ENCODE measurements at places on chromosomes 3 and 15.

DNA sequence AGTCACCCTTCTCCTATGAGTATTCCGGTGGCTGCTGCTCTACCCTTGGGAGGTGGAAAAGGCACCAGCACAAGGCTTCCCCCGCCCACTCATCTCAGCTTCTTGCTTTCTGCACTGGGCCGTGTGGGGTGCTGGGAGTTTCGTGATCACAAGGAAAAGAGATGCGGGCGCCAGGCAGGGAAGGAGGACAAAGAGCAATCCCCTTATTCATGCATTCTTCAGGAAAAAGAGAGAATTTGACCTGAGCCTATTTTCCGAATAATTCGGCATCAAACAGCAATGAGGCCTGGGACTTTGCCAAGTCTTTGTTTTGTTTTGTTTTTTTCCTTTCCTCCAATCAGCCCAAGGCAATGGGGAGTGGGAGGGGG is 102.2 kb upstream of the LPP start:
- no peak for DNase-seq

DNA sequence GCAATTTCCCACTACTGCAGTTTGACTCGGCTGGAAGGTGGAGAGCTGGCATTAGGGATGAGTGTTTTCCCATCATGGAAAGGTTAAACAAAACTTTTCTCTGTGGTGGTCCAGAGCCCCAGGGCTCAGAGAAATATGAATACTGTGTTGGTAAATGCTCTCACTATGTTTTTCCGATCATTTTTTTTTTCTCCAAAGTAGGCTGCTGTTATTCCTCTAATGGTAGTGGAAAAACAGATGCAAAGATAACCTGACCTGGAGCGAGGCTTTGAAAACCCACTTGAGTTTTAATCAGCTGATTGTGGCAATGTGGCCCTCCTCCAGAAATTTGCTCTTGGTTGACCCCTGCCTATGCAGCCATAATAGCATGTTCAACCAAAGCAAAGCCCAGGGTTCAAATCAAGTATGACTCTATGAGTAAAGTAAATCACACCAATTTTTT is 320.8 kb upstream of the CTNNB1 start:
- no peak for DNase-seq

DNA sequence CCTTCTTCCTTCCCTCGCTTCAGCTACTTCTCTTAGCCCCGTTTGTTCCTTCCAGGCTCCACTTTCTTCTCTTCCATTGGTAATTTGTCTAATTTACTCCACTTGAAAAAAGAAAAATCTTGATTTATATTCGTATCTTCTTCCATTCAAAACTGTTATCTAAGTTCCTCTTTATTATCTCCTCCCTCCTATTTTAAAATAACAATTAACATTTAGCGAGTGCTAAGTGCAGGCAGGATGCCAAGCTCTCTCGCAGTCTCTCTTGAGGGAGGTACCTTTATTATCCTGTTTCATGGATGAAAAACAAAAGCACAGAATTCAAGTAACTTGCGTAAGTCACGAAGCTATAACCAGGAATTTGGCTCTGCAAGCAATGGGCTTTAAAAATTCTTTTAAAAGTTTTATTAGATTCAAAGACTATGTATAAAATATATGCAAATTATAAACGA is 418.9 kb upstream of the NAALADL2 start:
- no peak for DNase-seq

GRCh38 chr3:132898141-132898540 is 140.1 kb upstream of the TMEM108 start:
- no peak for DNase-seq

DNA sequence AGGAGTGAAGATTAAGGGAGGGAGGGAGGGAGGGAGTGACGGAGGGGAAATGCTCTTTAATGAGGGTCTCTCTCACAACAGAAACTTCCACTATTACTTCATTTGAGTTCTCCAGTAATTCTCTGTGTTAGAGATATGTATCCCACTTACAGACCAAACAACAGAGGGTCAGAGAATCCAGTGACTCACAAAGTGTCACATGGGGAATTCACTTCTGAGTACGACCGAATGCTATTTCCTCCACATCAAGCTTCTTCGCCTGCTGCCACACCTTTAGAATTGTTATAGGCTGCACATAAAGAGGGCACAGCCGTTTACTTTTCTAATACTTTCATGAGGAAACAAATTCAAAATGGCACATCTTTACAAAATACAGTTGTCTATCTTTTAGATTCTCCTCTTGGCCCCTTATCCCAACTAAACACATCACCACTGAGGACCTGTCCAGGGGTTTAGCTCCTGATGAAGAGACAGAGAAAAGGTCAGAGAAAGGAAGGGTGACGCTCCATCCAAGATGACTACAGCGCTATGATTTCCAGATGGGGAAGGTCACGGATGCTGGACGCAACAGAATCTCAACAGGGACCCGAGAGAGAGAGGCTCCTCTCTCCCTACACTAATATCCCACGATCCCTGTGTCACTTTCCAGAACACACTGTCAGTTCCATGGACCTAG is 119.0 kb downstream of the XXYLT1 start:
- DNase-seq, result no peak

DNA sequence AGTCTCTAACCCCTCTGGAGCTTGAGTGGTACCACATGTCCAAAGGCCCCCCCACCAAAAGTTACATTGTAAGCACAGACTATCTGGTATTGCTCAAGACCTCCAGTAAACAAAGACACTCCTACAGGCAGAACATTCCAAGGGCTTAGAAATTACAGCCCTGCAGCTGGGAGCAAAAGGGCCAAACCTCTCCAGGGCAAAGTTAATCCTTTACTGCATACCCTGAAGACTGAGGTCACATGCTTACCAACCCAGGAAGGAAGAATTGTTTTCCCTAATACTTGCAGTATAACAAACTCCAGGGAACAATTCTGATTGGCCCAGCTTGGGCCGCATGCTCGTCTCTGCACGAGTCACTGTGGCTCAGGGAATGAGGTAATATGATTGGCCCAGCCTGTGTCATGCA is 266.1 kb upstream of the NR2F2 start:
- no peak for DNase-seq

DNA sequence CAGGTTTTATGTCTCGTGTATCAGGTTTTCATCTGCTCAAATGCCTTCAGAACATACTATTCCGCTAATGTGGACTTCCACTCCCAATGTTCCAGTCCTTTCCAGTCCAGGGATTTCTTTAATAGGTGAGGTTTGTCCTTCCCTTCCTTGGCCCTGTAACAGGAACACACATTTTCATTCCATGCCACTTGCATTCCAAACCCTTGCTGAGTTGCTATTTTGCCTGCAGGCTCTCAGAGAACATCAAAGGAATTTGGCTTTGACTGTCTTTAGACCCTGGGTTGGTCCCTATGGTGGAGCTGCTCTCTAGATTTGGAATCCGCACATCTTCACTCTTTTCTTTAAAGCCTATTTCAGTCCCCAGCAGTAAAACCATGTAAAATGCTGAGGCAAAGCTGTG is 12.3 kb upstream of the ALCAM start:
- DNase-seq, result no peak

DNA sequence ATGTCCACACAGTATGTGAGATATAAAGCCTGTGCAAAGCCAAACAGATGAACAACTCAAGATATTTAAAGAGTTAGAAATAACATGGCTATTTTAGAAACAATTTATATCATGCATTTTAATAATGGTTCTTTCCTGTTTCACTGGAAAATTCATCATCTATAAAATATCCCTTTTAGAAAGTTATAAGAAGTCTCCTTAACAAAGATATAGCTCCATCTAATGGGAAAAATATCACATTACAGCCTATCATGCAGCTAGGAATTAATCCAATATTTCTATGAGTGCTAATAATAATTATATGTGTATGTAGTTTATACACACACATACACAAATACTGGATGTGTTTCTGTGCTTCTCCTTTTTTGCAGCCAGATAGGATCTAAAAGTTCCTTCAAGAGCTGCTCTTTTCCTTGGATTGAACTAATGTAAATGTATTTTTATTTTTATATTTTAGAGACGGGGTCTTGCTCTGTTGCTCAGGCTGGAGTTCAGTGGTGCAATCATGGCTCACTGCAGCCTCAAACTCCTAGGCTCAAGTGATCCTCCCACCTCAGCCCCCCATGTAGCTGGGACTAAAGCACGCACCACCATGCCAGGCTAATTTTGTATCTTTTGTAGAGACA is 21.6 kb downstream of the RPL22L1 start:
- DNase-seq, result no peak
